ENCODE measurements at places on chromosomes 4 and X.

DNA sequence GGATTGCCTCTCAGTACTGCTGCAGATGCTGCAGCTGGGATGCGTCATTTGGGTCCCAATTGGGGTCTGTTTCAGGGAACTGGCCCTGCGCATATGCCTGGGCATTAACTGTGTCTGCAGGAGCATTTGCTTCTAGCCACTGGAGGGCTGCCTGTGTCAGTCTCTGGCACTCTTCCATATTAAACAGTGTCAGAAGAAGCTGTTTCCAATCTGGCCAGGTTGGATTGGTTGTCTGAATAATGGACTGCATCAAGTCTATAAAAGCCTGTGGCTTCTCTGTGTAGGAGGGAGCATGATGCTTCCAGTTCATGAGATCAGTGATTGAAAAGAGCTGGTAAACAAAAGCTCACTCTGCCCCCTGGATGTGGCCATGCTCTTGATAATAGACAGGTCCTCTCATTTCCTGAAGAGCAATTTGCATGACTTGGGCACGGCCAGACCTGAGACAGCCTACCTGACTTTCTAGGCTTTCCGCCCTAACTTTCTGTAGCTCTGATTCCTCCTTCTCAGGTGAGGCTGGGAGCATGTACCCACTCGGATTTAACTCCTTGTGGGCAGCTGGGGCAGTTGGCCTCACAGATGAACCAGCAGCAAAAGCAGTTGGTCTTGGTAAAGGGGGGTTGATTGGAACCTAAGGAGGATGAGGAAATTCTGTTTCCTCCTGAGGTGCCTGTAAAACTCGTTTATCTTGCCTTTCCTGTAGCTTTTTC lies 29.2 kb downstream of the SULT1E1 start:
- peak; percentile 67 for ATAC-seq

- ATAC-seq, result no peak
These were observed 192.3 kb upstream of the NR3C2 start for GRCh38 chr4:148634476-148634875.

GRCh38 chr4:182805321-182805720 lies 111.9 kb downstream of the DCTD start:
- no peak for ATAC-seq

- no peak for ATAC-seq
These were observed 166.4 kb downstream of the CBR4 start for GRCh38 chr4:168843635-168844034.

DNA sequence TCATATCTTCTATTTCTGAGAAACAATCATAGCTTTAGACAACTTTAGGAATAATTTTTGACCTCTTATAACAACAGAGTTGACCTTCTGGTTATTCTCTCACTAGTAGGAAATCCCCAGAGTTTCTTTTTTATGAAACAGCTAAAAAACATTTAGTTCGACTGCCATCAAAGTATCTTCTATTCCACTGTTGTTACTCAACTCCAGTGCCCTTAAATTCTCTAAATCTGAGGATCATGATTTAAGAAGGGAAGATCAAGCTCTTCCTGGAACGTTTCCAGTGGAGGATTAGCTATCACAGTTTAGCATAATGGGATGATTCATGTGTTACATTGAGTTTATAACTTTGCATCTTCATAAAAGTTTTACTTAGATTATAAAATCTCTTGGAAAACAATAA lies 134.9 kb upstream of the VEGFC start:
- peak; percentile 62 for ATAC-seq

GRCh38 chr4:157014621-157015591 lies 43.3 kb upstream of the PDGFC start:
- ATAC-seq, result peak; percentile 97

DNA sequence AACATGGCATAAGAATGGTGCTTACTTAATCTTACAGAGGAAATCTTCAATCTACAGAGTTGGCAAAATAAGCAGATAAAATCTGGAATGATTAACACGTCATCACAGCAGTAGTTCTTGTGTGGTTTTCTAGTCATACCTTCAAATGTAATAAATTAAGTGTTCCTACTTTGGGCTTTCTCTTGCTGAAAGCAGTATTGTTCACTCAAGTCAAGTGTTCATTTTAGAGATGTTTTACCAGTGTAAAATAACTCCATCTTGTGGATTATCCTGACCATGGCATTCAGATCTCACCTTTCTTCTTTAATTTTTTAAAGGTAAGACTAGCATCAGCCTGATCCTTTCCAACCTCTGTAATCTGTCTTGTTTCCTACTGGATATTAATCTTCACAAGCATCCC lies 72.9 kb downstream of the ADAMTS3 start:
- peak; percentile 65 for ATAC-seq

GRCh38 chr4:155509555-155509954 lies 132.8 kb upstream of the MAP9 start:
- no peak for ATAC-seq

DNA sequence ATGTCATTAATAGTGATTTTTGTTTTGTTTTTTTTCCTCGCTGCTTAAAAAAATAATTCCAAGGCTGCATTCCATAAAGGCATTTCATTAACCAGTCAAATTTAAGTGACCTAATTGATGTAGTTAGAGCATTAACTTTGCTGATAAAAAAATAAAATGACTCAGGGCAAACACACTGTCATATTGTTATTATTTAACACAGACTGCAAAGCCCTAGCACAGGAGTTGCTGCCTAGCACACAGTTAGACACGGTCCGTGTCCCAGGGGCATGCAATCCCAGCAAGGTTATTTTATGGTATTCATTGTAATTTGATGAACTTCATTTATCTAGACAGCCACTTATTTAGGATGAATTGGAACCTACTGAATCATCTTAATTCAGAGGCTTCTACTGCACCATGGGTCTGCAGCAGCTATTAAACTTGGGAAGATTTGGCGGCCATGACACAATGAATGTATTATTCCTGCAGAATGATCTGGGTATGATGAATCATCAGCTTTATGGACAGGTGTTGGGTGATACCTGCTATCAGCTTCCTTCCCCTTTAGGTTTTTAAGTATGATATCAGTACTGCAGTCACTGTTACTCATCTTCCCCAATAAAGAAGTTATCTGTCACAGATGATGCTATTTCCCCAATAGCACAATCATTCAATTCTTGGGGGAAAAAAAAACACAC lies 182.7 kb downstream of the PPARGC1A start:
- ATAC-seq, result no peak

DNA sequence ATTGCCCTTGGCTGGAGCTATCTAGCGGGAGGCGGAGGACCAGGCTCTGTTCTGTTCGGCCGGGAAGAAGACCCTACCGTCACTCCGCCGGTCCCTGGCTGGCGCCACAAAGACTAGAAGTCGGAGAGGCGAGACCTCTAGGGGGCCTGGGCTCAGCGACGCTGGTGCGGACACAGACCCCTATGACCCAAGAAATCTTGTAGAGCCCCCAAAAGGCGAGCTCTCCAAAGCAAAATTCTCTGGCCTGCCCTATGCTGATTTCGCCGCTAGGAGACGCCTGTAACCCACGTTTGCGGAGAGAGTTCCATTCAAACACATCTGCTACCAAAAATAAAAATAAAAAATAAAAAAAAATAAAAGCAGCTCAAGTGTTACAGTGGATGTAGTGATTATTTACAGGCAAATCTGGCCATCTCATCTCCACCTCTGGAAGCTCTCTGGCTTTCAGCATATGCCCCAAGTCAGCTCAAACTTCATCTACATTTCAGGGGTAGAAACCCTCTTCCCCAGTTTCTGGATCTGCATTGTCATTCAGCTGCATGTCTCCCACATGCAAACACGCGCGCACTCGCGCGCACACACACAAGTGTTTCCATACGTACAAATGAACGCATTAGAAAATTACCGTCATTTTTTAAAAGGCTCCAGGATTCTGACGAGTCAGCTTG lies 2.4 kb upstream of the PCDH10 start:
- ATAC-seq, result peak; percentile 51

- ATAC-seq, result no peak
These were observed 257.7 kb upstream of the SPOCK3 start for GRCh38 chr4:167492007-167492406.

- no peak for ATAC-seq
These were observed 1.4 kb upstream of the PHF8 start for GRCh38 chrX:54045563-54046228.

DNA sequence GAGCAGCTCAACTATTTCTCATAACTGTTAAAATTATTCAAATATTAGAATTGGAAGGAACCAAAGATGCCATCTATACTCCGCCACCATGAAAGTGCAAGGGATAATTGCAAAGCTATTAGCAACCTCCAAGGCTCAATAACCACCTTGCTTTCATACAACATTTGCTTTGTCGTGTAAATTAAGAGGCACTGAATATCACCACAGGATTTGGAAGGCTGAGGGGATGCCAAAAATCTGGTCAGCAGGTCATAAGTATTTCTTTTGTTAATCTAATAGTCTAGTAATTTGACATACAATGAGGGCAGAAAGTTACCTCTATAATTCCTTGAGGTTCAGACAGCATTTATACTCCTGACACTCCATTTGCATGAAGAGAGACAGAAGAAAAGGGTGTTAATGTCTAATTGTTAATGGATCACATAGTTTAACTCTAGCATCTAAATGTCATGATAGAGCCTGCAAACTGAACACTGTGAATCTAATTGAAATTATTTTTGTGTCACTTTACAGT lies 200.9 kb upstream of the DIAPH2 start:
- no peak for ATAC-seq

- no peak for ATAC-seq
These were observed 230.9 kb downstream of the SOX3 start for GRCh38 chrX:140273921-140274320.

GRCh38 chr4:110869862-110870572 lies 247.1 kb upstream of the PITX2 start:
- ATAC-seq, result no peak

DNA sequence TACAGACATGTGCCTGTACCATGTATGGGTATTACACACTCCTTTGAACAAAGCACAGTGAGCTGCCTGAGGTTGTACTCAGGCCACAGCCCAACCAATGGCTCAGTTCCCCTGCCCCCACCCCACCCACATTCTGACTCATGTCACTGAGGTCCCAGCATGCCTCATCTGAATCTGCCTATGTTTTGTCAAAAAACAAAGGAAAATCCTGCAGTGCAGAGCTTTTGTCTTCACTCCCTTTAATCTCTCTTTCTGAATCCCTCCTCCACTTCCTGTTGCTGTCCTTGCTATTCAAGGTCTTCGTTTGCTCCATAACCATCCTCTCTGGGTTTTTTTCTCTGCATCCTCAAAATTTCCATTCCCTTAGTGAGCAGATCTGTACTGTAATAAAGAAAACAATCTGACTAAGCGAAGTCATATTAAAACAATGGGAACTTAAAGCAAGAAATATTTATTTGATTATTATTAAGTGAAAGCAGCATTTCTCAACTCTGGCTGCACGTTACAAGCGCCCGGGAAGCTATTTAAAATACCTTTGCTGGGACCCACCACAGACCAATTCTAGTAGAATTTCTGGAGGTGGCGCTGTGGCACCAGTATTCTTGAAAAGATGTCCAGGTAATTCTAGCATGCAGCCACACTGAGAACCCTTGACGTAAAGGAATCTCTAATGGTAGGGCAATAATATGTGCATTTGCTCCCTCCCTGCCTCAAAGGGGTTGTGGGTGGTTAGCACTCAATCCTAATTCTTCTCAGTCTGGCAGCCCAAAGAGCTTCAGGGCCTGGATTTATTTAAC lies 8.7 kb downstream of the GUCY2F start:
- ATAC-seq, result peak; percentile 56

DNA sequence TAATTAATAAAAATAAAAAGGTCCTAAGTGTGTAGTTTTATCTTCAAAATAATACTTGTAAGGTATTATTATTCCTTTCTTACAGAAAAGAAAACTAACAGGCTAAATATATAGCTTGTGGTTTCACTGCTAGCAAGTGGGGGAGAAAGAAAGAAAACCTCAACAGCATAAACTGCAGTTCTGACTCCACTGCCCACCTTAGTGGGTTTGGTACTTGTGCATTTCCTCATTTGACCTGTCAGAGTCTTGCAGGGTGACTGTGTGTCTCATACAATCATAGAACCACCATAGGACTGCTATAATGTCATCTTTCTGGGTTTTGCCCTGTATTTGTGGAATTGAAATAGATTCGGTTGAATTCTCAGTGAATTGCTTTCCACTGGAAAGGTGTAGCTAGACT lies 94.7 kb upstream of the PUDP start:
- no peak for ATAC-seq

- no peak for ATAC-seq
These were observed 184.0 kb downstream of the IQCM start for GRCh38 chr4:149631629-149632028.

DNA sequence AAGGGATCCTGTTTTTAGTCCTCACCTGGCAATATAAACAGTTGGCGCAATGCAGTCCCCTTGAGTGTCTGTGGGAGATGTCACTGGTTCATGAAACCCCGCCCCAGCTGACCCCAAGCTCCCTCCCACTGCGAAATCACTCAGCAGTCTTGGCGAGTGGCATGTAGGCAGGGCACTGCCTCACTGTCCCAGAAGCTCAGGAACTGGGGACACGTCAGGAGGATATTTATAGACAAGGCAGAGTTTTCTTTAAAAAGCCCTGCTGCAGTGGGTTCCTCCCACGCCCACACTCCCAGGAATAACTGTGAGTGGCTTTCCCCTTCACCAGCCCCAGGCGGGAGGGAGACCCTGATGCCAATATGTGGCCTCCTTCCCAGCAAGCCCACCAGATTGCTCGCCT lies 44.3 kb upstream of the PPP2R2C start:
- ATAC-seq, result no peak

- ATAC-seq, result no peak
These were observed 216.0 kb upstream of the TAPT1 start for GRCh38 chr4:16442296-16442695.

DNA sequence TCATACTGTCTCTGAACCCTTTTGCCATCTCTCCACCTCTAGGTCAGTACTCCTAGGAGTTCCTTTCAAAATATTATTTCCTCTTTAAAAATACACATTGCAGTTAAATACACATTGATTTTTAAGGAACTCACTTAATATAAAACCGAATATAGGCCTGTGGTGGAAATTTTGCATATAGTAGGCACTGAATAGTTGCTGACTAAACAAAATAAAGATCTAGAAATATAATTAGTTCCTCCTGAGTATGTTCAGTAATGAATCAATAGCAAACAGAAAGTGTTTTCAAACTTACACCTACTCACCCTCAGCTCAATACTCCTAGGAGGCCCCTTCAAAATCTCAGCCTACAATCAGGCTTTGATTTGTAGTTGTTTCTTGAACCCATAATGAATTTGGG lies 61.5 kb downstream of the IGSF1 start:
- ATAC-seq, result no peak

DNA sequence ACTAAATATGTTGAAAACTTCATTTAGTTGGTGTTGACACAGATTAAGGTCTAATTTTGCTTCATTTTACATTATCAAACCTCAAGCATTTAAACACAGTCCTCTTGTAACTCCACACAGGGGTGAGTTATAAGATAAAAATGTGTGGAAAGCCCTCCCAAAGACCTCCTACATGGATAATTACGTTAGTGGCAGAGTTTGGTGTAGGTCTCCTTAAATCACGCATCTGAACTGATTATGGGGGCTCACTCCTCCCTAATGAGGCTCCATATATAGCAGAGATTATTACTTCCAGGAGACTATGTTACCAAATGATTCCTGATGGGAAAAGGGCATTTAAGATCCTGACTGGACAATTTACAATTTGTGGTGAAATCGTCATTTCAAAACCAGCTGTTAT lies 32.2 kb upstream of the VCX3B start:
- no peak for ATAC-seq

- ATAC-seq, result no peak
These were observed 553.6 kb downstream of the STPG2 start for GRCh38 chr4:97589481-97590196.

- peak; percentile 97 for ATAC-seq
These were observed 239.1 kb downstream of the RASL11B start for GRCh38 chr4:53101191-53101581.

Data from SK-N-SH treated with all-trans-retinoic acid at 6 μM for 48 hours (cell line).